RPMI7951 (cell line): ENCODE measurements at places on chromosomes 5 and 9. TPM values are rescaled to one million over a fixed set of nuclear protein-coding genes. Genes with fewer than 3 reads are reported as not detected.

GRCh38 chr5:111772456-111773122, 15.6 kb upstream of the NREP start:
- DNase-seq: no peak

- DNase-seq: peak; percentile 89
Observed at GRCh38 chr9:109117856-109118807, 1.6 kb downstream of the TMEM245 start.

DNA sequence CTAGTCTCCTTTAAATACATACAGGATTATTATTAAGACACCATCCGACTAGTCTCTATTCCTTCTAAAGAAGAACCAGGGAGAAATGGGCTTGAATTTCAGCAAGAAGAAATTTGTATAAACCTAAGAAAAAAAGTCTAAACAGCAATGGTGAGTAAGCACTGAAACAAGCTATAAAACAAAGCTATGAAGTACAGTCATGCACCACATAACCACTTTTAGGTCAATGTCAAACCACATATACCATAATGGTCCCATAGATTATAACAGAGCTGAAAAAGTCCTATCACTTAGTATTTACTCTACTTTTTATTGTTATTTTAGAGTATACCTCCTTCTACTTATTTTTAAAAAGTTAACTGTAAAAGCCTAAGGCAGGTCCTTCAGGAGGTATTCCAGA, 102.0 kb upstream of the NFIB start:
- peak; percentile 44 for DNase-seq

GRCh38 chr9:95810814-95811213, 64.7 kb upstream of the ERCC6L2 start:
- no peak for DNase-seq

GRCh38 chr5:126594748-126595485, at the start of gene ALDH7A1:
Gene ALDH7A1, minus strand, starts transcription at chr5:126595219. Its CDS starts 21 bp downstream, at chr5:126595198.
- DNase-seq: peak; percentile 96

- DNase-seq: no peak
Observed at GRCh38 chr9:1156794-1157550, 106.8 kb downstream of the DMRT2 start.

DNA sequence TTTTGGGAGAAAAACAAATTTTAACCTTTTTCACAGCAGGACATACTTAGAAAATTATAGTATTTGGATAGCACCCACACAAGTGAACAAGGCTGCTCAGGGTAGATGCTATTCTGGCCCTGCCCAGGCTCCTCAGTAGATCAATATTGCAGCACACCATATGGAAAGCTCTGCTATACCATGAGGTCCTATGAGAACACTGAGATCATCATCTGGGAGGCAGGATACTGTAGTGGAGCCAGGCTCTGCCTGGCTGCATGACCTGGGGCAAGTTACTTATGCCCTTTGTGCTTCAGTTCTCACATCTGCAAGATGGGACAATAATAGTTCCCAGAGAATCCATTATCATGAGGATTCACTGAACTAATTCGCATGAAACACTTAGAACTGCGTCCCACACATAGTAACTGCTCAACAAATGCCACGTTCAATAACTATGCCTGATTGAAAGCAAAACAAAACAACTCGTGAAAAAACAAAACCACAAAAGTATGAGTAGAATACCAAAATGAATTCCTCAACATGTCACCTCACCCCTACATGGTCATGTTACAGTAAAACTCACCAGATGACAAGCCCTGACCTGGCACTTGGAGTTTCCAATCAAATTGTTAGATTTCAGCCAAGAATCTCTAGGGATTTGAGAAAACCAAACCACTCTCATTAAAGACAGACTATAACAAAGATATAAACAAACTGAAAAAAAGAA, 31.9 kb downstream of the ARSB start:
- DNase-seq: peak; percentile 51

- peak; percentile 15 for DNase-seq
Observed at GRCh38 chr9:79623799-79624721, 52.3 kb downstream of the TLE4 start.

Gene FOXD4L6
- not detected in 2 replicates for total RNA-seq

- DNase-seq: peak; percentile 32
Observed at GRCh38 chr5:170297589-170298462, at the start of gene LCP2. Gene LCP2, minus strand, starts transcription at chr5:170297777. Its CDS starts 166 bp downstream, at chr5:170297611.

Gene BRINP1
- under 0.01 and 0.24 TPM in 2 replicates for total RNA-seq

GRCh38 chr9:136629879-136630661, 32.6 kb upstream of the EGFL7 start:
- peak; percentile 22 for DNase-seq

DNA sequence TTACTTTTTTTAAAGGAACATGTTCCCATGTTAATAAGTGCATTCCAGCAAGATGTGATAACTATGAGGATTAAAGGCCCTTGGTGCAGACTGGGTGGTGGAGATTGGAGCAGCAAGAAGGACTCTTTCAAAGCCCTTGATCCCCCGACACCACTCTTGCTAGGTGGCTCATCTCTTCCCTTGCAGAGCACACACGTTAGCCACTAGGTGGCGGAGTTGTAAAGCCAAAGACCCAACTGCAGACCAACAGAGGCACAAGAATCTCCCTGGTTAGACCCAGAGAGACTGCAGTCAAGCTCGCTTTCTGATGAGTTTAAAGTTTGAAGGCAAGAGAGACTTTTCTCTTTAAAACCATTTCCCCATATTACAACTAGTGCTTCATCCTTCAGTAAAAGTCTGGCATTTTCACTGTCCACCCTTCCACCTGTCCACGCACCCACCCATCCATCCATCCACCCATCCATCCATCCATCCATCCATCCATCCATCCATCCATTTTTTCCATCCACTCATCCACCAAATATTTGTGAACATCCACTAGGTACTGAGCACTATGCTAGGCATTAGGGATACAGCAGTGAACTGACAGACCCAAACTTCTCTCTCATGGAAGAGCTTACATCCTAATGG, 226.9 kb downstream of the MSX2 start:
- DNase-seq: peak; percentile 68

- no peak for DNase-seq
Observed at GRCh38 chr9:120536094-120536493, 43.9 kb downstream of the CDK5RAP2 start.

GRCh38 chr5:177496727-177497291, 595 bp downstream of the PDLIM7 start:
- peak; percentile 92 for DNase-seq

DNA sequence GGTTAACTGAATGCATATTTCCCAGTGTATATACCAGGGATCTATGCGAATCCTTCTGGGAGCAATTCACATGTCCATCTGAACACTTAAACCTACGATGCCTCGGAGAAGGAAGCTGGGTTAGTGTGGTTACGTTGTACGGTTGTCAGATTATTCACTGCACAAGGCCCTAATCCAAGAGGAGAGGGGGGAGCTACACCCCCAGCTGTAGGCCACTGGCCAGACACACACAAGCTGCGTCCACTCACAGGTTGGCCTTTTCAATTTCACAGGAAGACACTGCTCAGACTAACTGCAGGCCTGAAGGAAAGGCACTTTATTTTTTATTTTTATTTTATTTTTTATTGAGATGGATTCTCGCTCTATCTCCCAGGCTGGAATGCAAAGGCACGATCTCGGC, 184.5 kb upstream of the GNA14 start:
- no peak for DNase-seq

DNA sequence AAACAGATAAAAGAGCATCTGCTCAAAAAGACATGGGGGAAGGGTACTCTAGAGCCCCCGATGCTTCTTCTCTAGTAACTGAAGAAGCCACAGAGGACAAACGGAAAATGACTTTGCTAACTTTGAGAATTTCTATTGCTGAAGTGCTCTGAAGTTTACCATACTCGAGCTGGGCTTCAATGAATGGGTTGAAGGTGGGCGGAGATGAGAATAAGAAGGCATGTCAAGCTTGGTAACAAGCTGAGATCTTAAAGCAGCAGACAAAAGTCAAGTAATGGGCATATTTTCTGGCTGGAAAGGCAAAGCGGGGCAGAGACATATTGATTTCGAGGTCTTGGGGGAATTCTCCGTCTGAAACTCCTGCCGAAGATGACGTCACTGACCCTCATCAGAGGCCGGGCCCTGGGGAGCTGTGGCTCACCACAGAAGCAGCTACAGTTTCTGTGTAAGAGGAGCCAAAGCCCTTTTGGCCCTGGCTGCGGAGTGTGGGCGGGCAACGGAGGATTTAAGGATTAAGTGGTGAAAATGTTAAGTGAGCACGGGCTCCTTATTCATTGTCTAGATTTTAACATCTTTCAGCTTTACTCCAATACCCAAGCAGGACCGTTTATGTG, 115.8 kb upstream of the SLIT3 start:
- DNase-seq: peak; percentile 88

DNA sequence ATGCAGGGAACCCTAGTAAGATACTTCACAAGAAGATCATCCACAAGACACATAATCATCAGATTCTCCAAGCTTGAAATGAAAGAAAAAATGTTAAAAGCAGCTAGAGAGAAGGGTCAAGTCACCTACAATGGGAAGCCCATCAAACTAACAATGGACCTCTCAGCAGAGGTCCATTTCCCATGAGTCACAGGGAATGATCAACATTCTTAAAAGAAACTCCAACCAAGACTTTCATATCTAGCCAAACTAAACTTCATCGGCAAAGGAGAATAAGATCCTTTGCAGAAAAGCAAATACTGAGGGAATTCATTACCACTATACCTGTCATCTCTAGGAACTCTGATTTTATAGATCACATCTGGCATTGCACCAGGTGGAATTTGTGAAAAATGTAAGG, 52.9 kb upstream of the SPATA31E1 start:
- DNase-seq: no peak

Gene SLC46A2
- not detected in 2 replicates for total RNA-seq

DNA sequence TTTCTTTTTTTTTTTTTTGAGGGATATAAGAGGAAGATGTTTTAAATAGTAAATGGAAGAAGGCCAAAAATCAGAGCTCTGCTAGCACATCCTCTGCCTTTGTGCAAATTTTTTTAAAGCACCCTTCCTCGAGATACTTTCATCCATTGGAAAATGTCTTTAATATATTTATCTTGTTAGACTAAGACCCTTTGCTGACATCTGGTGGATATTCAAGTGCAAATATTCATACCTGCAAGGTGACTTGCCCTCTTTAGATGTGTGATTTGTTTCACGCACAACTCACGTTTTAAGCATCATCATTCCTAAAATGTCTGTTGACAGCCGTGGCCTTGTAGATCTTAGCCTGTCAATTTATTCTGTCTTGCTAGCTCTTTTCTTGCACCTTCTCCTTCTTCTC, 258.5 kb downstream of the AGTPBP1 start:
- no peak for DNase-seq

- peak; percentile 16 for DNase-seq
Observed at GRCh38 chr9:75803130-75803529, 87.3 kb upstream of the PCSK5 start.

DNA sequence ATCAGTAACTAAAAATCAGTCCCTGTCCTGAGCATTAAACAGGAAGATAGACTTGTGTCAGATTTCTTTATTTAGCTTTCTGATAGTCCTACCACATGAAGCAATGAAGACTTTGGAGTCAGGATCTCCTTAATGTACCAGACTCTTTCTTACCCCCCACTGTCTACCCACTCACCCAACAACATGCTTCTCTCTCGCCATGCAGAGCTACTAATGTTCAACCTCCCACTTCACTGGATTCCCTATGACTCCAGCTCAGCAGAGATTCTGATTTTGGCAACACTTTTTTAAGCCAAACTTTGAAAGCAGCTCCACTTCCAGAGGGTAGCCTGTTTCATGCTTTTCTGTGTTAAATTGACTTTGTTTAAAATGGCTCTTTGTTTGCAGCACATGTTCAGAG, 50.8 kb downstream of the GPR21 start:
- no peak for DNase-seq

GRCh38 chr5:122985954-122986721, 50.4 kb downstream of the PPIC start:
- DNase-seq: no peak

Gene LEAP2
- total RNA-seq: 0.29 and 0.84 TPM in 2 replicates

Gene CAVIN4
- total RNA-seq: 0.48 and 0.59 TPM in 2 replicates

DNA sequence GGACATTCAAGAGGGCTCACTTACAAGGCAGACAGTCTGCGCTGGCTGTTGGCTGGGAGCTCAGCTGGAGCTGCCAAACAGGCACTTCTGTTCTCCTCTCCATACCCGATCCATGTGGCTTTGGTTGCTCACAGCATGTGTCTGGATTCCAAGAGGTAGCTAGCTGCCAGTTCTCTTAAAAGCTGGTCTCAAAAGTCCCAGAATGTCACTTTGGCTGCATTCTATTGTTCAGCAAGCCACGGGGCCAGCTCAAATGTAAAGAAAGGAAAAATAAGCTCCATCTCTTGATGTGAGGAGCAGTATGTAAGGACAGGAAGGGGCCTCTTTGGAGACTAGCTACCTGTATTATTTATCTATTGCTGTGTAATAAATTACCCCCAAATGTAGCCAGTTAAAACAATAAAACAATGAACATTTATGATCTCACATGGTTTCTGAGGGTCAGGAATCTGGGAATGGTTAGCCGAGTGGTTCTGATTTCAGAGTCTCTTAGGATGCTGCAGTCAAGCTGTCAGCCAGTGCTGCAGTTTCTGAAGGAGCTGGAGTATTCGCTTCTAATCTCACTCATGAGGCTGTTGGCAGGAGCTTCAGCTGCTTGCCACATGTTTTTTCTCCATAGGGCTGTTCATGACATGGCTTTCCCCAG, 112.7 kb upstream of the CLINT1 start:
- no peak for DNase-seq

Gene NPR2
- 13.3 and 14.7 TPM in 2 replicates for total RNA-seq

- DNase-seq: no peak
Observed at GRCh38 chr5:134508521-134509195, 16.8 kb upstream of the JADE2 start.

GRCh38 chr9:106784076-106784475, 78.9 kb upstream of the ZNF462 start:
- peak; percentile 30 for DNase-seq

- no peak for DNase-seq
Observed at GRCh38 chr5:125450771-125451170, 704.3 kb upstream of the ZNF608 start.

GRCh38 chr5:113250341-113250953, 184.3 kb downstream of the TSSK1B start:
- DNase-seq: peak; percentile 52

- no peak for DNase-seq
Observed at GRCh38 chr9:31119890-31120454, 1264.5 kb upstream of the ACO1 start.

- no peak for DNase-seq
Observed at GRCh38 chr5:112975721-112976431, 722 bp upstream of the DCP2 start.
